Dorsolateral prefrontal cortex (tissue), 122 donors: ENCODE measurements at places on chromosomes 12 and 14. TPM values are rescaled to one million over a fixed set of nuclear protein-coding genes. Genes with fewer than 3 reads are reported as not detected.
A peak's percentile ranks its signal among the peaks of the same experiment; 100 is the strongest.

GRCh38 chr12:20272801-20273200 lies 95.5 kb upstream of the PDE3A start:
- no peak for DNase-seq

RGS6 gene
- 37.2 TPM for total RNA-seq

- DNase-seq, result no peak
These were observed 92.2 kb downstream of the FLRT2 start for GRCh38 chr14:85622106-85622505.

- no peak for DNase-seq
These were observed 60.6 kb upstream of the ANO4 start for GRCh38 chr12:100733817-100734593.

DNA sequence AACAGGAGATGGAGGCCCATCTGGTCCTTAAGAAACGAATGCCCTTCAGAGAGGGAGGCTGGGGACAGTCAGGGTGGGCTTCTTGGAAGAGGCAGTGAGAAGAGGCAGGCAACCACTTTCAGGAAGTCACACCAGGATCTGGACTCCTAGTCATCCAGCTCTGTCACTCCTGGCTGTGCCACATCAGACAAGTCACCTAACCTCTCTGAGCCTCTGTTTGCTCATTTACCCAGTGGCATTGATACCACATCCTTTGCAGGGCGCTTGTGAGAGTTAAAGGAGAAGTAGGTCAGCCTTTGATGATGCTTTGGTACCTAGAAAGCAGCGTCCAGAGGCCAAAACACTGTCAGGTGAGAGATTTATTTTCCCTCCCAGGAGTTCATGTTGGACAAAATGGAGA lies 11.1 kb downstream of the CCDC197 start:
- DNase-seq, result no peak

GRCh38 chr14:67999705-68000384 lies 180.3 kb downstream of the RAD51B start:
- DNase-seq, result no peak

PROX2 gene
- 0.12 TPM for total RNA-seq

GRCh38 chr12:5191803-5192538 lies 148.3 kb downstream of the KCNA5 start:
- DNase-seq, result no peak

- no peak for DNase-seq
These were observed 13.2 kb downstream of the ATF7 start for GRCh38 chr12:53612978-53613377.

DNA sequence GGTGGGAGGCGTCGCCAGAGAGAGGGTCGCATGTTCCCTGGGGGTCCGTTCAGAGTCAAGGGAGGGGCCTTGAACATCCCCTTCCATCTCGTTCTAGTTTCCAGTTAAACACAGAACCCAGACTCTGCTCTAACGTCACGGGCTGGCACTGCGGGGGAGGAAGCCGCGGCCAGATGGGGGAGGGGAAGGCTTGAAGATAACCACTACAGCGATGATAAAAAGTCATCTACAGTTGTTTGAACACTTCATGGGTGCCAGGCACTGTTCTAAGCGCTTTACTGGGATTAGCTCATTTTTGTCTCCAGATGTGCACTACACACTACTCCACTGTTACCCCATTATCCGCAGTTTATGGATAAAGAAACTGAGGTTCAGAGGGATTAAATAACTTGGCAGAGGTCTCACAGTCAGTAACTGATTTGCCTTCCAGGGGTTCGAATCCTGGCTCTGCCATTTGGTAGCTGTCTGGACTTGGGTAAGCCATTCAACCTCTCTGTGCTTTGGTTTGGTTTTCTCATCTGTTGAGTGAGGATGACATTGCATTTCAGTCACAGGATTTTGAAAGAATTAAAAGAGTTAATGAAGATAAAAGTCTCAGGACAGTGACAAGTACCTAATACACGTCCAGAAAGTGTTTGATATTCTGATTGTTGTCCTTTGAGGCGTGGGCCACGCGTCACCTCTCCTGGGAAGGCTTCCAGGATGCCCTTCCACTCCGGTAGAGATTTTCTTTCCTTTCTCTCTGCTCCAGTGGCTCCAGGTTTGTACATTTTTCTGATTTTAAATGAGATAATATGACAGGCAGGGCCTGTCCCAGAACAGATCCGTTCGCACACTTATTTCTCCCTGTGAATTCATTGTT lies 798 bp upstream of the RASAL1 start:
- DNase-seq, result peak; percentile 81

KRT8 gene
- not detected for total RNA-seq

DNA sequence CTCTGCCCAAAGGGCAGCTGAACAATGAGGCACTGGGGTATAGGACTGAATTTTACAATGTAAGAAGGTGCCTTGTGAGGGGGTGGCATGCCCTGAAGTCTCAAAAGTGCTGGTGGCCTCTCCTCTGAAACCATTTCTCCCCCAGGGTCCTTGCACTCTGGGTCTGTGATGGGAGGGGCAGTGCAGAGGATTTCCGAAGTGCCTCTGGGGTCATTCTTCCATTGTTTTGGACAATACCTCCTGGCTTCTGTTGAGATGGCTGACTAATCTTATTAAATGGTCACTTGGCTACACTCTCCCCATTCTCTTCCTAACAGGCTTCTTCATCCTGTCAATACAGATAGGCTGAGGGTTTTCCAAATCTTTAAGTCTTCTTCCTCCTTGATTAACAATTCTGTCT lies 59.3 kb downstream of the UNC79 start:
- DNase-seq, result no peak

SLC6A12 gene
- total RNA-seq, result 24.8 TPM

LTBP2 gene
- total RNA-seq, result 2.1 TPM

DNA sequence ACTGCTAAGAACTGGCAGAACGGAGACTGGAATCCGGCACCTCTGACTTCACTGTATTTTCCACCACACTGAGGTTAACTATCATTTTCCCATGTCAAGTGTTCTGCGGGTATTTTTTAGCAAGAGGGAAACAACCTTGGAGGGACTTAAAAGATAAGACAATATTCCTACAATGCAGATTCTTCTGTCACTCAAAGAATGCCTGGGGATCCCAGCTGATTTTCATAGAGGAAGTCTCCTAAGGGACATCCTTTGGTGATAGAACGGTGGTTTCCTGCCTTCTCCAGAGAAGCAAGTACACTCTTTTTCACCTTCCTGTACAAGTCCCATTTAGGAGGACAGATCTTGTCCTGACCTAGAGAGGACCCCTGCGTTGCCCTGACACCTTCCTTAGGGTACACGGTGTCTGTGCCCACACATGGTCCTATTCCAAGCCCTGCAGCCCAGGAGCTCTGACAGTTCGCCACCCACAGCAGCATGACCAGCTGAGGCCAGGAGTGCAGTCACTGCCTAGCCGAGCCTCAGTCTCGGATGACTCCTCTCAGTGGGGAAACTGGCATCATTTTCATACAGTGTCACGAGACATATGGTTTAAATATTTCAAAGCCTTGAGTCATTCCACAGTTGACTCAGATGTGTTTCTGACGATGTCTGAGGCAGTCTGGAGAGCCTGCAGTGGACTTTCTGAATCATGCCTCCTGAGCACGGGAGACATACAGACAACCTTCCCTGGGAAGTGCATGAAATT lies 181.3 kb upstream of the FKBP4 start:
- DNase-seq, result peak; percentile 46

- no peak for DNase-seq
These were observed 5.2 kb downstream of the DPF3 start for GRCh38 chr14:72888636-72889201.

DNA sequence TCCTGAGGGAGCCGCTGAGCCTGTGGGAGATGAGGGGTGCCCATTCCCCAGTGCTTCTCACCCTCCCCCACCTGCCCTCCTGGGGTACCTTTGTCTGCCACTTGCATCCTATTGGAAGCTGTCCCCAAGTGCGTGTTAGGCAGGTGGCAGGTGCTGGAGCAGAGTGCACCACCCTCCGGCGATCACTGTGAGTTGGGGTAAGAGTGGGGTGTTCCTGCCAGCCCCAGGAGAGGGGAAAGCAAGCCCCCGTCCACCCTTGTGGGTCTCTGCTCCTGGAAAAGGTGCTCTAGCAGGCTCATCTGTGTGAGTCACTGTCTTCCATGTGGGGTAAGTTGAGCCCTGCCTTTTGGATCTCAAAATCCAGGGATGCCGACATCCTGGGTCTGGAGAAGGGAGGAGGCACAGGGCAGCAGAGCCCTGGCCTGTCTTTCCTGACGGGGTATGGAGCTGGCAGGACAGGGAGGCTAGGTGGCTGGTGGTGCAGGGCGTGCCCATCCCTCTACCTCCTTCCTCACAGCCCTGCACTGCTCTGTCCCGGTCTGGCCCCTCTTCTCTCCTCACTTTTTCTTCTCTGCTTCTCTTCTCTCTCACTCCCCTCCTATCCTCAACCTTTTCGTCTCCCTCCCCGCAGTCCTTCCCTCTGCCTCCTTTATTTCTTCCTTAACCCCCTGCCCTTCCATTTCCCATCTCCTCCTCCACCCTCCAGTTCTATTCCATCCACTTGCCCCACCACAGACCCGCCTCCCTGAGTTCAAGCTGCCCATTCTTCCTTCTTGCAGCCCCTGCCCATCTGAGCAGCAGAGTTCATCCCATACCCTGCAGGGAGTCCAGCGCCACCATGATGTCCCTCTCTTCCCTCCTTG lies 20.1 kb upstream of the KRT7 start:
- no peak for DNase-seq

DNA sequence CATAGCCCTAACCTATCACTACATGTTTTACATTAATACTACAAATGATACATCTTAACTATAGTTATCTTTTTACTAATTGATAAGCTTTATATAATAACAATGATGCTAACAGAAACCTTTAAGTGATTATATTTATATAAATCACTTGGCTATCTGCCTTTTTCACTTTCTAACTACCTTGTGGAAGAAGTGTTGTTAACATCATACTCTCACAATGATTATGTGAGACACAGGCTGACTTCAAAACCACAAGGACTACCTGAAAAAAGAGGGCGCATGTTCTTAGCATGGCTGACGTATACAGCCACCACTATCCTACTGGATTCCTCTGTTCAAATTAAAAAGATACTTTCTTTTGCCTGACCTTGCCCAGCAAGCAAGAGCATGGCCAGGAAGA lies 135.3 kb upstream of the SOX5 start:
- no peak for DNase-seq

KRT79 gene
- not detected for total RNA-seq

STXBP6 gene
- 72.1 TPM for total RNA-seq

CD163L1 gene
- 9.6 TPM for total RNA-seq

DNA sequence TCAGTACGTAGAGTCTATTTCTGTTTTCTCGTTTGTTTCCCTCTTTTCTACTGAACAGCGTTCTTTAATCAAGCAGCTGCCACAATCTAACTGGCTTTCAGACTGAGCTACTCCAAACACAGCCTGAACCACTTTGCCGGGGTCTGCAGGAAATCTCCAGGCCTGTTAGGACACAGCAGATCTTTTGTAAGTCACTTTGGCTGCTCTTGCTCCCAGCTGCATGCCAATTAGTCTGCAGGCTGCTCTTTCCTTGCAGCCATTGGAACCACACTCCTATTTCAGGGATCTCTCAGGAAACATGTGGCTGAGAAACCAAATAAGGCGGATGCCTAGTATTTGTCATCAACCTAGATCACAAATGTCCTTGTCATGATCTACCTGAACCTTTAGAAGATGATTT lies 73.6 kb downstream of the TMTC1 start:
- DNase-seq, result no peak
